ENCODE measurements at places on chromosomes 4 and X. TPM values are rescaled to one million over a fixed set of nuclear protein-coding genes. Genes with fewer than 3 reads are reported as not detected.

The GIMD1 gene
- total RNA-seq: not detected

The PLK4 gene
- 81.7 TPM for total RNA-seq

The PDE5A gene
- total RNA-seq: 45.0 TPM

DNA sequence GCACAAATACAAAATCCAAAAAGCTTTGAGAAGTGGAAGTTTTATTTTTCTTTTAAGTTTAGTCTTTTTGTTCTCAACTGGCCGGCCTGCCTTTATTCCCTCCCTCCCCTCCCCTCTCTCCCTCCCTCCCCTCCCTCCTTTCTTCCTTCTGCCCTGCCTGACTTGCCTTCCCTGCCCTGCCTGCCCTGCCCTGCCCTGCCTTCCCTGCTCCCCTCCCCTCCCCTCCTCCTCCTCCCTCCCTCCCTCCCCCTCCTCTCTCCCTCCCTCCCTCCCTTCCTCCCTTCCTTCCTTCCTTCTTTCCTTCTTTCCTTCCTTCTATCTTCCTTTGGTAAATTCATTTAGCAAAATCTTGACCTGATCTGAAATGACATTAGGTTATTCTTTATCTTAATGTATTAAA, 69.8 kb upstream of the LIMCH1 start:
- DNase-seq: no peak

DNA sequence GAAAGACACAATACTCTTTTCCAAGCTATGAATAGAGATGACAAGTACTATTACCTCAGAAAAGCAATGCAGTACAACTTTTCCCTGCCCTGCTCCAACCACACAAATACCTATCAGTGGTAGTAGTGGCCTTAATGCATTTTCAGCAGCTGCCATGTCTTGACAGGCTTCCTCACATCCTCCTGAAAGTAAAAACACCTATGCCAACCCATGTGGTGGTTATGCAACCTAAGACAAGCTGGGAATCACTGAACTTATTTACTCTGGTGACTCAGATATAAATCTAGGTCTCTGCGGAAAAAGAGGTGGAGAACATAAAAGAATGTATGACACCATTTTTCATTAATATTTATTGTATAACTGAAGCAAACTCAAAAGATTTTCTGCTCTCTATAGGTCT, 14.5 kb downstream of the WDFY3 start:
- DNase-seq: peak; percentile 19

DNA sequence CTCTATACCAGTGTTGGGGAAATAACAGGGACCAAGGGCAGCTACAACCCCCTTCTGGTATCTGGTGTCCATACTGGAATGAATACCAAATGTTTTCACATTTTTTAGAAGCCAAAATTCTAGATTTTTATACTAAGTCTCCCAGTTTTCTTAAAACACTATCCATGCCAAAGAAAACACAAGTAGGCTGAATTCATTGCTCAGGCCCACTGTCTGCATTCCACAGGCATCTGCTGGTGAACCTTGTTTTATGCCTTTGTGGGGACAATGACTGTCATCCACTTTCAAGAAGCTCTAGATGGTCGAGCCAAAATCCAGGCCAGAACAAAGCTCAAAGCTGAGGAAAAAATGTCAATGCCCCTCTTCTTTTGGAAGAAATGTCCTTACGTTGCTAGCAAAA, 213.4 kb upstream of the RASGEF1B start:
- DNase-seq: no peak

GRCh38 chrX:69993494-69993893, 56.2 kb downstream of the AWAT2 start:
- no peak for DNase-seq

GRCh38 chr4:169397762-169398161, 127.0 kb upstream of the SH3RF1 start:
- DNase-seq: no peak

DNA sequence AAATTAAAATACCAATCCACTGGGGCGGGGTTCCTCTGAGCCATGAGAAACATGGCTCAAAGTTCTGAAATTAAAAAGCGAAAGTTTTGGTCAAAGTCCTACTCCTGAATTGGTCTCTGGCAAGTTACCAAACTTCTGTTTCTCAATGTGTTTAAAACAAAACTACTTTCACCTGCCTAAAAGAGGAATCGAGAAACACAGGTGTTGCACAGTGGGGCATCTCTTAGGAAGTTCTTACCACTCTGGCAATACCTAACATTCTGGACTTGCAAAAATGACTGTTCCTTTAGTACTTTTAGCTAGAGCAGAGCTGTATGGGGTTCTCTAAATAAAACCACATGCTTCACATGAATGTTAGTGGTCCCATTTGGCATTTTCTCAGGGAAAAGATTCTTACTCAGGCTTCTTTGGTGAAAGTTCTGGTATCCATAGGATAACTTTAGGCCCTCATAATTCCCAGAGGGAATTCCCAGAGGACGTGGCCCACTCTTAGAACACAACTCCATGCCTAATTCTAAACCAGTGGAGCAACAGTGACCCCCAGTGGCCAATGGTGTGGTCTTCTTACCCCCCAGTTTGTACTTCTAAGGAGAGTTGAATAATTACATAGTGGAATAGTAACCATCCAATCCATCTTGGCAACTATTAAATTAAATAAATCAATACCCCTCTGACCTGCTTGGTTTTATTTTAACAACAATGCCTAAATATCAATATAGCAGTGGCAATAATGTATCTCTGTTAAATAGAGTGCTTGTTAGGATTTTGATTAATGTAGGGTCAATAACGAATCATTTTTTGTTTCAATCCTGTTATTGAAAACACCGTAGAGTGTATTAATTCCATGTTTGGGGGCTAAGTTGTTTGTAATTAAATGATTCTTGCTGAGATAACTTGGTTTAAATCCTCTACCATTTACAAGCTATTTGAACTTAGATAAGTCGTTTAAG, 21.9 kb downstream of the BMP3 start:
- peak; percentile 44 for DNase-seq

DNA sequence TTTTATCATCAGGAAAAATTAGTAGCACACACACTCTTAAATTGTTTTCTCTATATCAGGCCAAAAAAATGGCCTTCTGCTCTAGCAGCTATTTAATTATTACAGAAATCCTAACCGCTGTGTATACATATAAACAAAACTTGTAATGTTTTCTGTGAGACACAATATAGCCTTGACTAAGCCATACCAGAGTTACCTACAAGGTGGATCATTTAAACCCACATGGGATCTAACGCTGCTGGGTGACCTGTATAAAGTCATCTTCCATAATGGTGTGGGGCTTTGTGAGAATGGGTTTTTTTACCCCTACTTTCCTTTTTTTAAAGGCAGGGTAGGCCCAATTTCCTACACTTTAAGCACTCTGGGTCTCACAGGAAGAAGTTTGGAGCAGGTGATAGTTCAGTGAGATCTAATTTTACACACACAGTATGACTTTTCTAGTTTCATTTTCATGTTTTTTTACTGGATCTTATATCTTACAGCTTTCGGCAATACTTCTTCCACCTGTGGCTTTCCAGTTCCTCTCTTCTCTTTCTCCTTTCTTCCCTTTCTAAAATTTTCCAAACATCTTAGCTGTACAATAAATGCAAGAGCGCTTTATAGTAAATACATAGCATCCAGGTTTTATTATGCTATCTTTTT, 66.9 kb upstream of the MMAA start:
- DNase-seq: no peak

DNA sequence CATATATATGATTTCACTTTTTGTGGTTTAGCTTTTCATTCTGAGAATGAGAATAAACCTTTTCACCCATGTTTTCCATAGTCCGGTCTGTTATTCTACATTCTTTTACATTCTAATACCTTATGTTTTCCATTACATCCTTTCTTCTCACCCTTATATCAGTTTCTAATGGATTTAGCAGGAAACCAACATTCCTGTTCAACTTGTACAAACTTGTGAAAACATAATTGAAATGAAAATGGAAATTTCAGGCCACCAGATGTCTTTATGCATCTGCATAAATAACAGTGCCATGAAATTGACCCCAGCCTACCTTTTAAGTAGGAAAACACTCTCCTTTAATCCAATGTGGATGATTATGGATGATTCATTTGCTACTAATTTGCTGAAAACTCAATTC, 494.8 kb upstream of the ZFP42 start:
- DNase-seq: no peak

- no peak for DNase-seq
These were observed 57.9 kb upstream of the TEX13D start for GRCh38 chrX:124274438-124275181.

DNA sequence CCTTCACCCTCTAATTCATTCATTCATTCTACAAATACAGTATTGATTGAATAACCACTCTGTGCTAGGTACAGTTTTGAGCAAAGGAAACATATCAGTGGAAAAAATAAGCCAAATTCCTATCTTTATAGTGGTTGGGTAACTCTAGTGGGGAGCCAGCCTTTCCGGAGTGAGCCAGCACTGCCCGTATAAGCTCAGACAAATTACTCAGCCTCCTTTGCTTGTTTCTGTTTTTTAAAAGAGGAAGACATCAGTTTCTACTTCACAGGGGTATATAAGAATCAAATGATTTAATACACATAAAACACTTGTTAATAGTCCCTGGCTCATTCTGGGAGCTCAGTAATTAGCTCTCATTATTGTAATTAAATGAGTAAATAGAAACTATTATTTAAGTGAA, 238.2 kb upstream of the MAD2L1 start:
- no peak for DNase-seq

DNA sequence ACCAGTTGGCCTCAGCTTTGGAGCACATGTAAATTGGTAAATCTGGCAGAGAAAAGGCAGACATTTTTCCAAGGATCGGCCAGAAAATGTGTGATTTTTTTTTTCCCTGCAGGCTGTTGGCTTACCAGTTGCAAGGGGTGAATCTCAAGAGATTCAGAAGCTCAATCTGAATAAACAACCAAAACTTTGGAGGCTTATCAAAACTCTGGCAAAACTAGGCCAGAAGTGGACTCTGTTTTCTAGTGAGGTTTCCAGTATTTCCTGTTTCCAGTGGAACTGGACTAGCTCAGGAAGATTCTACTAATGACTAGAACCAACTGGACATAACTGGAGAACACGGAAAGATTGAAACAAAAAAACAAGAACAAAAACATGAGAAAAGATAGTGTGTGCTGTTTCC, 191.3 kb downstream of the SMIM20 start:
- DNase-seq: no peak

DNA sequence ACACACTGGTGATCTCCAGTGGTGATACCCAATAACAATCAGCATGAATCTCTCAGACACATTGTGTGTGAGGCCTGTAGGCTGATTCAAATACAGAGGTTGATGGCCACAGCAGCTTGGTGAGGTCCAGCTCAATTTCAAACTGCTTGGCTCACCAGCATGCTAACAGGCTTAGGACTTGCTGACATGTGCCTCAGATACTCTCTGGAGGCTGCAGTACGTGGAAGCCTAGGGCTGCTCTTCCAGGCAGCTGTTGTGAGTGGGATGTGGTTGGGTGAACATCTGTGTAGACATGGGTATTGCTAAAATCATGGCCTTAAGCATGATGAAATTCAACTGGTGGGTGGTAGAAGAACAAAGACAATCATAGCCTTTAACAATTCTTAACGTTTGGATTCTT, 4.3 kb downstream of the CXCL9 start:
- DNase-seq: no peak

DNA sequence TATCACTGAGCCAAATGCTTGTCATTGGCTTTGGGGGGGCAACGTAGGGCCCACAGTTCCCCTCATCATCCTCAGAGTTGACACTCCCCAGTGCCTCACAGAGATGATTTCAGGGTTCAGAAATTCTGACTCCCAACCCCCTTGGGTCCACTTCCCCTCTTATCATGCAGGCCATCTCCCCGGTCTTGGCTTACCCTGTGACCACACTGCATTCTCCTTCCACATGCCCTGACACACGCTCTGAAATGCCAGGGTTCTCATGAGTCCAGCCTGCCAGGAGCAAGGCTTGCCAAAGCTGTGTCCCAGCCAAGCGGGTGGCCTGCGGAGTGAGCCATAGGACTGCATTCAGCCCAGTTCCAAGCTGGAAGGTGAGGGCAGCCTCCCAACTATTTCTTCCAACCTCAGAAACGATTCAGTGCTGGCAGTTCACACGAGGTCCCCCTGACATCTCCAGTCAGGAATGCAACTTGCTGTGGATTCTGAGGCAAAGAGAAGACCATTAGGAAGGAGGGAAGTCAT, 101.2 kb downstream of the SMIM20 start:
- DNase-seq: no peak

DNA sequence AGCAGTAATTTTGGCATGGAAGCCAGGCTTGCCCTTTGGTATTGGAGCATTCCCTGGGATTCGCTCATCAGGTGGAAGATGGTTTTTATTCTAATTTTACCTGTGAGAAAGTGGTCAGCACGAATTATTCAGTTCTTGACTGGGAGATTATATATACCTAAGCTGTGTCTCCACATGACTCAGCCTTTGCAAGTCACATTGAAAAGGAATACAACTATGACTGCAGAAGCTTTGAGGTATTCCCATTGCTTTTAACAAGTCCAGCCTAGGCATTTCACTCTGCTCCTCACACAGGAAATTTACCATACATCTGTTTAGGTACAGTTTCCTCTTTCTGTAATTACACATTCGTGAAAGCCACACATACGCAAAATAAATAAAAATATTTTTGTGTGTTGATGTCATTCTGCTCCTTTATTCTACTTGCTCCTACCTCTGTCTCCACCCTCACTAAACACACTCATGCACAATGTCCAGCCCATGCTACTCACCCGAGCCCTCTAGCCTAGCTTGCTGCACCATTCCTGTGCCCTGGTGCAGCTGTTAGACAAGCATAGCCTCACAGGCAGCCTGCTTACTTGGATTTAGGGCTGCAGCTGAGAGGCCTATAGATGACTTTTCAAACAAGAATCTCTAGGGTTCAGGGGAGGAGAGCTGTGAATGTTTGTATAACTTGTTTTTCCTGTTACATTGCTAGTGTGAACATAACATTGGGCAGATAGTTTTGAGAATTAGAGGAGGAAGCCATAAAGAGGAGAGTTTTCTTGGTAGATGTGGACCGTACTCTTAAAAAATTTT, 504.4 kb upstream of the FAT1 start:
- DNase-seq: no peak

Data from SJSA1 (cell line).